ENCODE measurements at places on chromosomes 6 and 20.

GRCh38 chr6:106141441-106142237 is 55.5 kb downstream of the PRDM1 start:
- no peak for DNase-seq

GRCh38 chr6:2175825-2176224 is 69.6 kb downstream of the GMDS start:
- no peak for DNase-seq

- no peak for DNase-seq
Measured at GRCh38 chr6:132464538-132465256, 48.2 kb downstream of the STX7 start.

- DNase-seq, result no peak
Measured at GRCh38 chr6:80183019-80183795, 76.7 kb downstream of the BCKDHB start.

- DNase-seq, result no peak
Measured at GRCh38 chr6:14149739-14150130, 32.2 kb downstream of the CD83 start.

- no peak for DNase-seq
Measured at GRCh38 chr6:129859524-129859923, 1.6 kb downstream of the TMEM244 start.

Measured in stimulated activated CD4-positive, alpha-beta T cell treated with anti-CD3 and anti-CD28 coated beads, Interleukin-15, amount 100 ng/mL, for 1 hour (primary cell).